ENCODE measurements at places on chromosomes 2 and 18.

DNA sequence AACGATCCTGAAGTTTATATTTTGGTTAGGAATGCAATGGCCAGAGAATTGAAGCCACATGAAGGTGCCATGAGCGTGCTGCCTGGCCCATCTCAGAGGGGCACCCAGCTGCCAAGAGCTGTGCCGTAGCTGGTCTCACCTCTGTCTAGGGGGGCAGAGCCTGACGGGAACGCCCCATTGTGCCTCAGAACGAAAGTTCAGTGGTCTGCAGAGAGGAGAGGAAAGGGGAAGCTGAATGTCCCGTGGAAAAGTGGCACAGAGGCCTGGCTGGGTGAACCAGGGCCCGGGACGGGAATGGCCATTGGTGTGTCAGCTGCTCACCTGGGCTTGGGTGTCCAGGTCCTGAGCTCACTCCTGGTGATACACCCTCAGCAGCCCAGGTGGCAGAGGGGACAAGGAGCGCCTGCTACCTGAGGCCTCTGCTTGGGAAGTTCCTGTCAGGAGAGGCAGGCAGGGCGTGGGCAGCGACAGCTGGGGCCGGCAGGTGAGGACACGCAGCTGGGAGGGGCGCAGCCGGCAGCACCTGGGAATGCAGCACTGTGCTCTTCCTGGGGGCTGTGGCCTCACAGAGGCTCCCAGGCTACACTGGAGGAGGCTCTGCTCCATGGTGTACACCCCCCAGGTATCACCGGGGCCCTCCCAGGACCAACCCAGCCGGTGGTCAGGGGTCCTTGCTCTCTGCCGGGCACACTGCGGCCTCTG is 67.3 kb downstream of the PARD6G start:
- DNase-seq, result no peak

- no peak for DNase-seq
Measured at GRCh38 chr2:36562973-36563532, 34.9 kb downstream of the FEZ2 start.

DNA sequence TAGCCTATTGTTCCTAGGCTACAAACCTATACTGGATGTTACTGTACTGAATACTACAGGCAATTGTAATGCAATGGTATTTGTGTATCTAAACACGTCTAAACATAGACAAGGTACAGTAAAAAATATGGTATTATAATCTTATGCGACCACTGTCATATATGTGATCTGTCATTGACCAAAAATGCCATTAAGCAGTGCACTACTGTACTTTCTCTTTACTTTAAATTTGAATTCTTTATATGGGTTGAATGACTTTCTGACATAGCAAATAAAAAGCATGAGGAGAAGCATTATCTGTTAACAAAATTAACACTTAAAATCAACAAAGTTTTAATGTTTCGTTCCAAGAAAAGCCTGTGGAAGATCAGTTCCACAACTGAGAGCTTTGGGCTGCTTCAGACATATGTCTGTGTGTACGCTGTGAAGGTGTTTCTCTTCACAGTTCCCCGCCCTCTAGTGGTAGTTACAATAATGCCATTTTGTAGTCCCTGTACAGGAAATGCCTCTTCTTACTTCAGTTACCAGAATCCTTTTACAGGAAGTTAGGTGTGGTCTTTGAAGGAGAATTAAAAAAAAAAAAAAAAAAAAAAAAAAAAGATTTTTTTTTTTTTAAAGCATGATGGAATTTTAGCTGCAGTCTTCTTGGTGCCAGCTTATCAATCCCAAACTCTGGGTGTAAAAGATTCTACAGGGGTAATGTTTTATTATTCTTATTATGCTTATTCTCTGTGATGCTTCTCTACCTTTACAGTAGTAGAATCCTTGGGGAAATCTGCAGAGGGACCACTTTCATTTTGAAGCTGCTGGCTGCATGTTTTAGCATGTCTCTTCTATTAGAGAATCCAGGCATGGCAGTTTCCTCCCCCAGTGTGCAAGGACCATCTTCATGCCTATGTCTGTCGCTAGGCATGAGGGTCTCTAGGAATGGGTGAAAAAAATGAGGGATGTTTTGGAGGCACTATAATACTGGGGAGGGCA is 54.5 kb downstream of the SCN2A start:
- DNase-seq, result peak; percentile 94

GRCh38 chr18:48611203-48611602 is 72.4 kb downstream of the CTIF start:
- no peak for DNase-seq

GRCh38 chr2:54924121-54924520 is 126.1 kb downstream of the RTN4 start:
- DNase-seq, result no peak

GRCh38 chr18:7415081-7415894 is 151.8 kb upstream of the PTPRM start:
- no peak for DNase-seq

DNA sequence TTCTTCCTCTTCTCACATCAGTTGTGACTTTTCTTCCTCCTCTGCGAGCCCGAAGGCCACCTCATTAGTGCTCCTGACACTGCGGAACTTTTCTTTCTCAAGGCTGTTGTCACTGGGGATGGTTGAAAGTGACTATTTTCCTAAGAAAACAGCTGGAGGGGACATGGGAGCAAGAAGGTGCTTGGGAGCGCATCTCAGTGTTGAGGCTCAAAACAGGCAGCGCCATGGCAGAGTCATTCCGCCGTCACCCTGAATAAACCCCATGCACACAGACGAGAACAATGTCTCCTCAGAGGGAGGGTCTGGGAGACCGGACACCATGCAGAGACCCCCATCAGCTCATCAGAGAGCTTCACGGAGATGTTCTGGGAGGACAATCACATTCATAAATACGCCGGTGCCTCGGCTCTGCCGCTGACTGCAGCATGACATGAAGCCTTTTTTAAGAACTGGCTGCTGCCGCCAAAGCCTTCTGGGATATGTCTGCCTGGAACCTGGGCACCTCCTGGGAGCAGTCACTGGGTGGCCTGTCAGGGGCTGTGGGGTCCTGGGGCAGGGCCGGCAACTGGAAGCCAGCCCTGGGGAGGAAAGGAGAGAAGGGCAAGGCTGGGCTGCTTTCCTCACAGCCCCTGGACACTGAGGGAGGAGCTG is 19.2 kb downstream of the ATOH8 start:
- no peak for DNase-seq

- DNase-seq, result peak; percentile 45
Measured at GRCh38 chr2:98569197-98569793, 39.0 kb downstream of the COA5 start.

DNA sequence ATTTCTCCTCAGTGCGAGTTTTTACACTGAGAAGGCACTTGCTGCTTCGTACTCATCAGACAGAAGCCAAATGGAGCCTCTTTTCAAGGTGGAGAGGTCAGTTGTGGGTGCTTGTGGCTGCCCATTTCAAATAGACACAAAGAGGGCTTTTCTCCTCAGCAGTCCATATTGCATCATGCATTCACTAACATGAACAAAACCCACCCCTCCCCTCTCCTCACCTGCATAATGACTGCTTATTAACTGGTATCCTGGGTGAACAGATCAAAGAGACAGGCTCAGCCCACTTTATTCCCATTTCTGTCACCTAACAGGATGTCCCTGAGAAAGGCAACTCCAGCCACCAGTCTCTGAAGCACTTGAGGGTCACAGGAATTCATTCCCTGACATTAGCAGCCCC is 28.9 kb downstream of the KLF7 start:
- DNase-seq, result peak; percentile 6

DNA sequence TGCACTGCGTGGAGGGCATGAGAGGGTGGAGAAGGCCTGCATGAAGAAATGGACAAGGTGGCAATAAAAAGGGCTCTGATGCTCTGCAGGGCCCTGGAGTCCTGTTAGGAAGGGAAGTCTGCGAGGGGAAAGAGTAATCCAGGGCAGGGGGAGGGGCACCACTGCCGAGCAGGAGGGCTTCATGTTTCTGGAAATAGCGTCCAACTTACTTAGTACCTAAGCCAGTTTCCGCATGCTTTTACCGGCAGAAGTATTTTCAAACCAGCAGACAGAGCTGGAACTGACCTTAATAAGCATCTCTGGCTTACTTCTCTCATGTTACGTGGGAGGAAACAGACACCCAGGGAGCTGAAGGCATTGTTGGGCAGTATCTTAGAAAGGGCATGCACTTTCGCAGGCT is 156.7 kb downstream of the GALNT14 start:
- no peak for DNase-seq

DNA sequence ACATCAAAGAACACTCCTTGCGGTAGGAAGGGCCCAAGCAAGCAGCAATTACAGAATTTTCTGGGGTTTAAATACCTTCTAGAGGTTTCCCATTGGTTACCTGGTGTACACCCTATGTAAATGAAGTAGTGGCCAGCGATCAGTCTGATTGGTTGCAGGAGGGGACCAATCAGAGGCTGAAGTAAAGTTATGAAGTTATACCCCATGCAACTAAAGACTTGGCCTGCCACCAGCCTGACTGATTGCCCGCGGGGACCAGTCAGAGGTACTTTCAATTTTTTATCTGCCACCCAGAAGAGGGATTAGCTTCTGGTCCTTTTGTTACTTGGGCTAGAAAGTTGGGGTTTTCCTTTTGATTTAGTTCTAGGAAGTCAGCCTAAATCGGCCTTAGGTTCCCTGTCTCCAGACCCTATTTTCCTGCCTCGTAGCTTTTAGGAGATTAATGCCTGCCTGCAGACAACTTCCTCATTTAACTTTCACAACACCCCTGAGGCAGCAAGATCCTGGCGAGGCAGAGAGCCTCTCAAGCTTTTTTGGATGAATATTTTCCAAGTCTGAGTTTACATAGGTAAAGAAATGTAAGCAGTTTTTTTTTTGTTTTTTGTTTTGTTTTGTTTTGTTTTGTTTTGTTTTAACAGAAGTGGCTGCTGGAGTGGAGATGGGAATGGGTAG is 1.5 kb upstream of the DGUOK start:
- peak; percentile 58 for DNase-seq

DNA sequence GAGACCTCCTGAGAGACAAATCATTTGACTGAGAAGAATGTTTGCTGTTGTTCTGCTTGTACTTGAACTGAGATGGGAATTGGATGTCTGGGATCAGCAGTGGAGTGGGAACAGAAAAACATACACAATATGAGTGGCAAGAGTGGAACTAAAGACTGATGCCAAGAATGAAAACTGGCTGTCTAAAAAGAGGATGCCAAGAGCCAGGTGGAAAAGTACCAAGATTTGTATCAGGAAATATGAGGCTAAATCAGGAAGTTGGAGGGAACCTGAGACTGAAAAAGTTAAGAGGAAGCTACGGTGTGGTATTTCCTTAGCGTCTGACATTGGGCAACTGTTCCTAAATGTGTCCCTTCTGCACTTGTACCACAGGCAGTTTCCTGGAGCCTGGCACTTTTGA is 440.9 kb upstream of the CELF4 start:
- DNase-seq, result no peak

DNA sequence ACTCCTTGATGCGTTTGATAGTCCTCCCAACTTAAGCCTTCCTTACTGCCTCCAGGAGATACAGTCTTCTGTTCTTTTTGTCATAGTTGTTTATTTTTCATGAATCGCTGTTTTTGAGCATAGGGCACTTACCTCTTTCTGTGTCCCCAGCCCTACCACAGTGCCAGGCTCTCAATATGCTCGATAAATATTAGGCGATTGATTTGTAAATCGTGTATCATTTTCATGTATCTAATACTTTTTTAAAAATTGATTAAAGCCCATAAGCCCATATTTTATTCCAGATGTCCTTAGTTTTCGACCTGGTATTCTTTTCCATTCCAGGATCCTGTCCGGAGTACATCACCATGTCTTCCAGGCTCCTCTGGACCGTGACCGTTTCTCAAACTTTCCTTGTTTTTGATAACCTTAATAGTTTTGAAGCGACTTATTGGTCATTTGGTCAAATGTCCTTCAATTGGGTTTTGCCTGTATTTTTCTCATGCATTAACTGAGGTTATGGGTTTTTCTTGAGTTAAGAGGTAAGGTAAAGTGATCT is 444 bp upstream of the MMADHC start:
- no peak for DNase-seq

DNA sequence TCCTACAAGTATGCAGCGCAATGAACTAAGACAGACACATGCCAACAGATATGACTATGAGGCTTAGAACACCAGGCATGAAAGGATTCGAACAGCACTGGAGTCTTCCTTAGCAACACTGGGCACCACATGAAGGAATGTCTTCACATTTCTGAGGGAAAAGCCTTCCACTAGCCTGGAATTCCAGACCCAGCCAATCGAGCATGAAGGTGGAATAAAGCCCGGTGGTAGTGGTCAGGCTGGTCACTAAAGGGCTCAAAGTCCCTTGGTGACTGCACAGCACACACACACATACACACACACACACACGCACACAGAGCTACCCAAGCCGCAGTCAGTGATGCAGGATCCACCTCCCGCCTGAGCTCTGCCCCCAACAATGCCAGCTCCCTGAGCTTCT is 19.7 kb upstream of the SFXN5 start:
- no peak for DNase-seq

- no peak for DNase-seq
Measured at GRCh38 chr2:39108377-39108776, 12.5 kb downstream of the SOS1 start.

DNA sequence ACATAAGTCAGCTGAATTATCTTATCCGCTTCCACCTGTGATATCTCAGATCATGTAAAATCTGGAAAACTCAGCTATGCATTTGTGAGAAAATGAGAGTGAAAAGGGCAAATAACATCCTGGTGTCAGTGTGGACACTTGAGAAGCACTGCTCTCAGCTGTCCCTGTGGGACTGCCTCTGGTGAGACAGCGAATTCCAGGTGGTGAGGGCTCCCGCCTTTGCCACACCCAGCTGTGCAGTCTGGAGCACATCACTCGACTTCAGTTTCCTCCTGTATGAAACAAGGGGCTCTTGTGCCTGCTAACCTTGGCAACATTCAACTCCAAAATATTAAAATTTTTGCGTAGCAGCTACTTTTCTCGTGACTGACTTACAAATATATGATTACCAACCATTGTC is 194.9 kb upstream of the BOD1L2 start:
- no peak for DNase-seq

GRCh38 chr18:78090584-78090983 is 840.9 kb downstream of the GALR1 start:
- DNase-seq, result no peak

DNA sequence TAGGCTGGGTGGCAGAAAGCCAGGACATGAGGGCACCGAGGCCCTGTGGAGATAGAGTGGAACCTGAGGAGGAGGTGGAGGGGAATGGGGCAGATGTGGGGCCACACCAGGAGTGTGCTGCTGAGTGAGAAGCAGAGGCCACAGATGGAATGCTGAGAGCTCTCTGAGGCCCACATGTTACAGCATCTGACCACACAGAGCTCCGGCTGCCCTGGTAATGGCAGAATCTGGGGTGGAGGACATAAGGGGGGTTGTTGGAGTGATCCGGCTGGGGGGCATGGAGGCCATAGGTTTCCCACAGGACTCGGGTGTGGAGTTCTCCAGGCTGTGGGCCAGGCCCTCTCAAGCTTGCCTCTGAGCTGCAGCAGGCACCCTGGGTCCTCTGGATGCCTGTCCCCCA is 3.8 kb downstream of the MZT2B start:
- no peak for DNase-seq

- DNase-seq, result peak; percentile 92
Measured at GRCh38 chr2:218995972-218996711, 2.9 kb upstream of the CRYBA2 start.

DNA sequence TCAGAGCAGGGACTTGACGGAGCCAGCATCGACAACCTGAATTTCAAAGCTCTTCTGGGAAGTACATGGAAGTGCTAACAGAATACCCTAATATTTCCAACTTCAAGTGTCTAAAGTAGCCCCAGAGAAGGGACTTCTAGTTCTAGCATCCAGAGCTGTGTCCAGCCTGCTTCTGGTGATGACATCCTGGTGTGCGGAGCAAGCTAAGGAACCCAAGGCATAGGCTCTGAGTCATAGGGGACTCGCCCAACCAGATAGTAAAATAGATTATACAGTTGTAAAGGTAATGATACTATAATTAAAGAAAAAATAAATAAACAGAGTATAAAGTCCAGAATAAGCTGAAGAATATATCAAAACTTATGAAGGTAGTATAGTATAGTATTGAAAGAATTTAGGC is 108.1 kb upstream of the SERPINE2 start:
- no peak for DNase-seq
